Breast epithelium (tissue), 4 donors: ENCODE measurements at places on chromosomes 5 and 9. TPM values are rescaled to one million over a fixed set of nuclear protein-coding genes. Genes with fewer than 3 reads are reported as not detected.

Gene TMEM252
- not detected for total RNA-seq

Gene NEUROG1
- not detected for total RNA-seq

Gene FGD3
- 10.4 TPM for total RNA-seq

Gene TEK
- total RNA-seq: 14.4 TPM

Gene PCDHA9
- total RNA-seq: 0.16 TPM

Gene PCDHGA4
- 12.1 TPM for total RNA-seq

Gene DBH
- not detected for total RNA-seq

Gene GRIA1
- 0.33 TPM for total RNA-seq

Gene ATP10B
- total RNA-seq: 2.9 TPM

GRCh38 chr5:100603141-100603540 lies 68.0 kb downstream of the FAM174A start:
- no peak for DNase-seq

DNA sequence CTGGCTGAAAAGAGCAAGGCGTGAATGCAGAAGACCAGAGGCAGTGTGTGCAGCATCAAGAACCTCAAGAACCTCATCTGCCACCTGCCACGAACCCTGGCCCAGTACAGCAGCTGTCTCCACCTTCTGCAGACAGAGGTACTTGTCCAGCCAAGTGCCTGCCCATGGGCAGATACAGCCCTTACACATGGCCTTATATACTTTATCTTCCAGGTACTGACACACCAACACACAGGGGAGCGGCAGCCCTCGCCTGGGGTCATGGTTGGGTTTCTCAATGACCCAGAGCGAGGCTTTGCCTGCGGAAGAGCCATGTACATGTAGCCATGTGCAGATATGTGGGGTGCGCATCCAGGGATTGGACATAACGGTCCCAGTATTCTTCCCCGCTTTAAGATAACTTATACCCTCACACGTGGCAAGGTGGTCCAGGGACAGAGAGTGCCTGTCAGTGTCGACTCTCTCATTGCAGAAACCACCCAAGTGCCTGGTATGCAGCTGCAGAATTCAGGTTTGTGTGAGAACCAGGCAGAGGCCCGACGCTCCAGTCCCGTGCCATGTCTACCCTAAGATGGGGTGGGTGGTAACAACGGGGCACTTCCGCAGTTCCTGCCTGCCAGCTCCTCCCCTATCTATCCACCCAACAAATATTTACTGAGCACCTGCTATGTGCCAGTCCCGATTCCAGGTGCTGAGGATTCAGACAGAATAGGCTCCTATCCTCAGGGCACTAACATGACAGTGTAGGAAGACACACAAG lies 206.9 kb downstream of the FSTL4 start:
- peak; percentile 46 for DNase-seq

GRCh38 chr9:91150998-91151717 lies 210.6 kb downstream of the AUH start:
- DNase-seq: no peak

DNA sequence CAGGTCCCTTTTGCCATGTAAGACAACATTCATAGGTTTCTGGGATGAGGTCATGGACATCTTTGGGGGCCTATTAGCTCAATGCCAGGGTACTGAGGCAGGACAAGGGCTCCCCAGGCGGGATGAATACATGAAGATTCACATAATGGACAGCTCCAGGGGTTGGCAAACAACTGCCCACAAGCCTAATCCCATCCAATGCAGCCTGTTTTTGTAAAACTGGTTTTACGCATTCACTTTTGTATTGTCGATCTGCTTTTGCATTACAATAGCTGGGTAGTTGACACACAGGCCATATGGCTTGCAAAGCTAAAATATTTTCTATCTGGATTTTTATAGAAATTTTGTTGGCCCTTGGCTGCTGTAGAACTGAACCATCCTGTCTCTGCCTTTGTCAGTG lies 248.5 kb upstream of the PANK3 start:
- no peak for DNase-seq

DNA sequence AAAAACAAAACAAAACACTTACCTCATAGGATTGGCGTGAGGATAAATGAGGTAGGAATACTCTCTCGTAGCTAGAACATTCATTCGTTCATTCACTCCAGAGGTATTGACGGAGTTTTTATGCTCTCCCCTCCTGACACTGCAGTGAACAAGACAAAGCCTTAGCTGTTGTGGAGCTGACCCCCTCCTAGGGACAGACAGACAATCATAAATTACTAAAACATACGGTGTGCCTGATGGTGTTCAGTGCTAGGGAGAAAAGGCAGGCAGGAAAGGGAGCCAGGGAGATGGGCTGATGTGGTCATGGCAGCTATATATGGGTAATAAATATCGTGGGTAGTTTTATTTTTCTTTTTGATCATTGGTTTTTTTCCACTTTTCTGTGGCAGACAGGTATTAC lies 5.7 kb upstream of the BRD3 start:
- no peak for DNase-seq

- no peak for DNase-seq
Measured at GRCh38 chr5:5350101-5350500, 72.4 kb upstream of the ICE1 start.

DNA sequence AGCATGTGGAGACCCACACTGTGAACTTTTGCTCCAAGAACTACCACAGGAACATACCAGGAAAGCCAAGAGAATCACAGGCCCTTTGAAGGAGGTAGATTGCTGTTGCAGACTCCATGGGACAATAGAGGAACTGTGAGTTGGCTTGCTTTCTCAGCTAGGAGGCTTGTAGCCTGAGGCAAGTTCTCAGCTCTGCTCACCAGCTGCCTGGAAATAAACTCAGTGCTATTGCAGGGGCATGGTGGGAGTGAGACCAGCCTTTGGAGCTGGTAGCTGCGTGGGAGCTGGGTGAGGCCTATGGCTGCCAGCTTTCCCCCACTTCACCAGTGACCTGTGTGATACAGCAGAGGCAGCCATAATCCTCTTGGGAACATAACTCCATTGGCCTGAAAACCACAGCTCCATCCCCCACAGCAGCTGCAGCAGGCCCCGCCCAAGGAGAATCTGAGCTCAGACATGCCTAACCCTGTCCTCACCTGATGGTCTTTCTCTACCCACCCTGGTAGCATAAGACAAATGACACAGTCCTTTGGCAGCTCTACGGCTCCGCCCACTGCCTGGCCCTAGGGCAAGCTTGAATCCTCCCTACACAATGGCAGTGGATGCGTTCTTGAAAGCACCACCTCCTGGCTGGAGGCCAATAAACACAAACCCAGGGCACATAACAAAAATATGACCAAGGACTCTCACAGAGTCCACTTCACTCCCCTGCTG lies 389.5 kb downstream of the KIF4B start:
- no peak for DNase-seq

- no peak for DNase-seq
Measured at GRCh38 chr5:62701036-62701435, 122.4 kb downstream of the LRRC70 start.

GRCh38 chr9:84504360-84504759 lies 163.8 kb upstream of the SLC28A3 start:
- DNase-seq: no peak

- no peak for DNase-seq
Measured at GRCh38 chr9:127703289-127703946, 3.4 kb upstream of the CFAP157 start.

DNA sequence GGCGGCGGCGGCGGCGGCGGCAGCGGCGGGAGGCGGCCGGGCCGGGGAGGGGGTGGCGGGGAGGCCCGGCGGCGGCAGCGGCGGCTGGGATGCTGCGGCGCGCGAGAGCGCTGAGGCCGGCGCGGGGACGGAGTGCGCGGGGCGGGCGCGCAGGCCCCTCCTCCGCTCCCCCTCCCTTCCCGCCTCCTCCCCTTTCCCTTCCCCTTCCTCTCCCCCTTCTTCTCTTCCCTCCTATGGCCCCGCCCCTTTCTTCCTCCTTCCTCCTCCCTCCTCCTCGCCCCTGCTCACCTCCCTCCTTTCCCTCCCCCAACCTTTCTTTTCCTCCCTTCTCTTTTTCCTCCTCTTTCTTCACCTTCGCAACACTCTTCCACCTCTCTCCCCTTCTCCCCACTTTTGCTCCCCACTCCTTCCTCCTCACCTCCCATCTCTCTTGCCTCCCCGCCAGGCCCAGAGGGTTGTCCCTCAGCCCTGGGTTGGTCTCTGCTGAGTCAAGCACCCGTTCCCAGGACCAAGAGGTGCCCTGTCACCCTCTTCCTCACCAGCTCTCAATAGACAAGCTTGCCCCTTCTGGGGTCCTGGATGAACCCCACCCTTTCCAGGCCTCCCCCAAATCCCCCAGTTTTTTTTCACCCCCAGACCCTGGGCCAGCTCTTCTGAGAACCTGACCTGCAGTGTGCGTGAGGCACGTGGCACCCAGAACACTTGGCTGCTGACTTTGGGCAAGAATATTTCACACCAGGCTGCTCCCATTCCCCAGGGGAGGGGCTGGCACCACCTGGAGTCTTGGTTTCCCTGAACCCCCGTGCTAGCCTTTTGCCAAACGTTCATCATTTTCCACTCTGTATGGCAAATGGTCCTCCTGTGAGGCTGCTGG lies at the start of gene SEMA4D:
Gene SEMA4D, minus strand, starts transcription at position 136 of the 874 bp plus-strand sequence. CDS start 92,657 bp downstream, outside the sequence.
- peak; percentile 42 for DNase-seq

GRCh38 chr9:8754751-8755150 lies 955.2 kb upstream of the DMAC1 start:
- DNase-seq: no peak

GRCh38 chr5:123035918-123036390 lies 571 bp downstream of the PPIC start:
- DNase-seq: peak; percentile 61

GRCh38 chr5:96794757-96795156 lies 13.0 kb downstream of the ERAP1 start:
- no peak for DNase-seq

DNA sequence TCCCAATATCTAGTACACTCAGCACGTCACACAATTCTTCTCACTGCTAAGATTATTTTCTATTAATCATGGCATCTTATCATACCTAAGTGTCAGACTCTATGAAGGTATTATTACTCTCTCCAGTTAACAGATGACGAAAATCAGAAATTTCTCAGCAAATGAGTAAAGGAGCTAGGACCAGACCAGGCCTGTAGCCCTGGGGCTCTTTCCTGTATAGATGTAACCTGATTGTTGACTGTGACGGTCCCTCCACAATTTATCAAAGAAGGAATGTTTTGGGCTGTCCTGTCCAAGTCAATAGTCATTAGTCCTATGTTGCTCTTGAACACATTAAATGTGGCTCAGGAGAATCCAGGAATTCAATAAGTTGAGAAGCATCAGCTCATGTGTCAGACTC lies 106.2 kb downstream of the ST8SIA4 start:
- DNase-seq: no peak

DNA sequence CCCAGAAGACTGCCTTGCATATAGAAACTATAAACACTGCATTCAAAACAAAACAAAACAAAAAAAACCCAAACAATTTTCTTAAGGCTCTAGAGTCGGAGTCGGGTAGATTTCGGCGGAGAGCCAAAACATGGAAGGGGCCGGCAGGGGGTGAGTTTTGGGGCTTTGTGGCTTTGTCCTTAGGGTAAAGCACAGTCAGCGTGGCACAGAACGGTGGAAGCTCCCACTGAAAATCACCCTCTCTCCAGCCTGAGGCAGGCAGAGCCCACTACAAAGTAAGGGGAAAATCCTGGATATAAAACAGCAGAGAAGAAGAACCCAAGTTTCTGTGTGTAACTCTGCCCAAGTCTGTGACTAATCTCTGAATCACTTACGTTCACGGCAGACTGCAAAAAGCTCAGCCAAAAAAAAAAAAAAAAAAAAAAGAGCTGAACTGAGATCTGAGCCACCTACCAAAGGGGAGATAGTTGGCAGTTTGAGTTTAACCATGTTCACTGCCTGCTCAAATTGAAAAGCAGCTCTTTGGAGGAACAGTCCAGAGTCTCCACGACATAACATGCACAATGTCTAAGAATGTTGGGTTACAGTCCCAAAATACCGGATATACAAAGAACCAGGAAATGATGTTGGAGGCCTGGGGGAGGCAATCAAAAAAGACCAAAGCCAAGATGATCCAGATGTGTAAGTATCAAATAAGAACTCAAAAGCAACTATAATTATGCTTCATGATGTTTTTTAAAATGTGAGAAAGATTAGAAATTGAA lies 26.6 kb upstream of the OR2K2 start:
- DNase-seq: no peak

DNA sequence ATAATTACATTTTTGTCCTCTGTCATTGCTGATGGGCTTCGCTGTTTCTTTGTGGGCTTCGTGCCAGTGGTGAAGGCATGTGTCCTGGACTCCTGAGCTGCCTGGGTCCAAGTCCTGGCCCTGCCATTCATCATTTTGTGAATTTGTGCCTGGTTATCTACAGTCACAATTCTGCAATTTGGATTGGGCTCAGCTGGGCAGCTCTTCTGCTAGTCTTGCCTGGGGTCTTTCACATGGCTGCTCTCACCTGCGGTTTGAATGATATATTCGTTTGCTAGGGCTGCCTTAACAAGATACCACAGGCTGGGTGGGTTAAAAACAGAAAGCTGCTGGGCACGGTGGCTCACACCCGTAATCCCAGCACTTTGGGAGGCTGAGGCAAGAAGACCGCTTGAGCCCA lies 192.7 kb upstream of the IER5L start:
- DNase-seq: no peak

DNA sequence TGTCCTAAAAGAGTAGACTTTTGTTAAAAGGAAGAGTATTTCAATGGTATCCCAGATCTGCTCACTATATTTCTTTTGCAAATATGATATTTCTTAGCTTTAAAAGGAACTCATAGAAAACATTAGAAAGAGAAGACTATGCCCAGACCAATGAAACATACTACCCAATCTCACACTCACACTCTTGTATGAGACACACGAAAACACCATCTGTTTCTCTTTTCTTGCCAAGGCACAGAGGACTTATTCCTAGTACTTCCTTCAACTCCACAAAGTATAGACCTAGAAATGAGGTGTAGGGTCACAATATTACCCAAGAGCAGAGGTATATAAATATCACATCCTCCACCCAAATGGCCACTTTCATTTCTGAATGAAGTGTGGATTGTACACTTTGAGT lies 292.4 kb upstream of the ACO1 start:
- no peak for DNase-seq

DNA sequence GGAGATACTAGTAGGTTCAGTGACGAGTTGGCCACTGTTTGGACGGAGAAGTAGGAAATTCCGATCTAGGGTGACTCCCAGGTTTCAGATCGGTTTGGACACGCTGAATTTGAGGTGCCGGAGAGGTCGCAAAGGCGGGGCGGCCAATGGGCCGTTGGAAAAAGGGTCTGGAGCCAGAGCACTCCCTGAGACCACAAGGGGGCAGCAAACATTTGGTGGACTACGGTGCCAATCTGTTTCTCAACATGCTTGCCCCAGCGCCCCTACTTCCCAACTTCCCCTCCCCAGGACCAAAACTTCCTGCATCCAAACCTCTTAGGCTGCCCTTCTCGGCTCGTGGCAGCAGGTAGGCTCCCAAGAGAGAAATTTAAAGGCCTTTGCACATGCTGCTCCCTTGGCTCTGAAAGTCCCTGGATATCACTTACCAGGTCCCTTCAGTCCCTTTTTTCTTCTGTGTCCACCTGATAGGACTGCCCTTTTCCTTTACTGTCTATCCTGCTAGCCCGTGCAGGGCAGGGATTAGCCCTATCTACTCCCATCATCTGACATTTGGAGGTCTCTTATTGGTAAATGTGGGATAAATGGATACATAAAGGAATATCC lies 992 bp upstream of the RPP25L start:
- peak; percentile 73 for DNase-seq

- DNase-seq: no peak
Measured at GRCh38 chr5:84709075-84709474, 324.4 kb upstream of the EDIL3 start.
